ENCODE measurements at places on chromosomes 5 and 9.
A peak's percentile ranks its signal among the peaks of the same experiment; 100 is the strongest.

DNA sequence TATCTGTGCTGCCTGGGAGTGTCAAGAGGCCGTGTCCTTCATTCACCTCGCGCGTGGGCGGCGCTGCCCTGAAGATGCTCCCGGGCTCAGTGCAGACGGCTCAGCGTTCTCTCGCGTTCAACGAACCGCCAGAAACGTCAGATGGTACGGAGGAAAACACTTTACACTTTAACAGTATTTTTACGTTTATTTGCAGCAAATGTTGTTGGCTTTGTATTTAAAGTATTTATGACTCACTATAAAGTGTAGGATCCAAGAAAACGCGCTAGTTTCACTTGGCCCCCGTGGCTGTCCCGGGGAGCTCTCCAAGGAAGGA is 544 bp upstream of the ERCC6L2 start:
- DNase-seq = peak; percentile 34

GRCh38 chr9:74458832-74459231 is 38.3 kb upstream of the RORB start:
- DNase-seq = no peak

DNA sequence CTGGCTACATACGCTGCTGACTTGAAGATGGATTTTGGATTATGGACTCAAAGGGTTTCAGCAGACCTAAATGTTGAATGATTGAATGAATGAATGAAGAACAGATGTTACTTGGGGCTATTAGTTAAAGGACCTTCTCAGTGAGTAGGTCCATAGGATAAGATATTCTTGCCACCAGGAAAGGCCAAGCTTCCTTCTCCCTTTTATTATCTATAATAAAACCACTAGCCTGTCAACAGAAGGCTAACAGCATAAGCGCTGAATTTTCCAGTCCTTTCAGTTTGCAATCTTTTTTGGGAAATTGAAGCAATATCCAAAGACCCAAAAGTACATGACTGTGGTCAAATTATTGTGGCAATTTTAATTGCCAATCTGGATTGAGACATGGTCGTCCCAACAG is 113.3 kb downstream of the SV2C start:
- DNase-seq = no peak

DNA sequence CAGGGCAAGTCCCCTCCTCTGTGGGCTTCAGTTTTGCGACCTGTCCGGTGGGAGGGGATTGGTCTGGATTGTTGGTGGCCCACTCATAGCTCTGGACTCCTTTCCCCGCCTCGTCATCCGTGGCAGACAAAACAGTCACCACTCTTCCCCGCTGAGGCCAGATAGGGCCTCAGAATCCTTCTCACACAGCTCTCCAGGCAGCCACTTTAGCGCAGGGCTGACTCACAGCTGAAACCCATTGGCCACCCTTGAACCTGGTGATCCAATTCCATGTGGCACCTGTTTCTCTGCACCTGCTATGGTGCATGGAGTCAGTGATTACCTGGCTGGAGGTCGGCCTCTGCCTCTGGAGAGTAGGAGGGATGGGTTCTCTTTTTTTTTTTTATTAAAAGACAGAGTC is 15.8 kb upstream of the CACFD1 start:
- DNase-seq = no peak

DNA sequence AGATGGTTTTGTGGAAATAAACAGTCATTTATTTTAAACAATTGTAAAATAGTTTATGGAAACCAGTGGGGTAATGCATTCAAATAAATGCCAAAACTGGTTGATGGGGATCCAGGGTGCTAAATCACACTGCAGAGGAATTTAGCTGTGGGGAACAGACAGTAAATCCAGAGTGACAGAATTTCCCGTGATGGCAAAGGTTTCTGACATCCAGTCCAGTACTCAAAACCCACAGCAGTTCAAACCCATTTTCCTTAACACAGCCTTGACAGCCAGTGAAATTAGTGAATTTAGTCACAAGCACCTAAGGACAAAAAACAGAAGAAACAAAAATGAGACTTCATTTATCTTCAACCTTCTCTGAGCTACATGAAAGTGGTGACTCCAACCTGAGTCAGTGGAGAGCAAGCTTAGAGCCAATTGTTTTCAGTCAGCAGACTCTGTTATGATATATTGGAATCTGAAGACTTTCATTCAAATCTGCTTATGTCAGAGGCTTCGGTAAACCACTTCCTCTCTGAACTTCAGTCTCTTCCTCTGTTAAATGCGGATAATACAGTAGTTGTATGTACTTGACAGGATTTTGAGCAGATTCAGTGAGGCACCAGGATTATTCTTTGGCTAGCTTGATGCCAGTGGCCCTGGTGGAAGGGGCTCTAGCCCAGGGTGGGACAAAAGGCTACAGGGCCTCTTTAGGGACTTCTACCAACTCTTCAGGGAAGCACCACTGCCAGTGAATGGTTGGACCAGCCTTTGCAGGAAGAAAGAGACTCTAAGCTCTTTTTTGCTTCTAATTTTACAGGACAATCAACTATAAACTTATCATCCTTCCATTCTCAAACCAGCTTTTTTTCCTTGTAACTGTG is 185.3 kb downstream of the MAPKAP1 start:
- no peak for DNase-seq

DNA sequence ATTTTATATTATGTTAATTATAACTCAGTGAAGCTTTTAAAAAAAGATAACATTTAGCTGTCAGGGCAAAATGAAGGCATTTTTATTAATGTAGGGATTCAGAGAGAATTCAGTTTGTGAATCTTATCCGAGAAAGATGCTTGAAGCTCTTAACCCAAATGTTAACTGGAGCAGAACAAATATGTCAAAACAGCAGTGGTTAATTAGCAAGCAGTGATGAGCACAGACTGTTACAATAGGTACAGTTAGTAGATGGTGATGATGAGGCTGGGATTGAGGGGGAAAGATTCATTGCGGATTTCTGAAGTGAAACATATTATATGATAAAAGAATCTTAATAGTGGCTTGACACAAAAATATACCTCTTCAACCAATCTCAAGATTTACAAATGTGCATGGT is 356.7 kb downstream of the DIRAS2 start:
- DNase-seq = no peak

DNA sequence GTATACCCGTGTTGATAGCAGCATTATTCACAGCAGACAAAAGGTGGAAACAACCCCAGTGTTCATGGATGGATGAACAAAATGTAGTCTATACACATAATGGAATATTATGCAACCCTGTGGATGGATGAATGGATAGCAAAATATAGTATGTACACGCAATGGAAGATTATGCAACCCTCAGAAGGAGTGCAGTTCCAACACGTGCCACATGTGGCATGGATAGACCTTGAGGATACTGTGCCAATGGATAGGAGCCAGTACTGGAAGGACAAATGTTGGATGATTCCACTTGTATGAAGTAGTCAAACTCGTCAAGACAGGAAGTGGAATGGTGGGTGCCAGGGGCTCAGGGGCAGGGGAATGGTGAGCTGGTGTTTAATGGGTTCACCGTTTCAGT is 44.9 kb downstream of the PLEKHG4B start:
- no peak for DNase-seq

DNA sequence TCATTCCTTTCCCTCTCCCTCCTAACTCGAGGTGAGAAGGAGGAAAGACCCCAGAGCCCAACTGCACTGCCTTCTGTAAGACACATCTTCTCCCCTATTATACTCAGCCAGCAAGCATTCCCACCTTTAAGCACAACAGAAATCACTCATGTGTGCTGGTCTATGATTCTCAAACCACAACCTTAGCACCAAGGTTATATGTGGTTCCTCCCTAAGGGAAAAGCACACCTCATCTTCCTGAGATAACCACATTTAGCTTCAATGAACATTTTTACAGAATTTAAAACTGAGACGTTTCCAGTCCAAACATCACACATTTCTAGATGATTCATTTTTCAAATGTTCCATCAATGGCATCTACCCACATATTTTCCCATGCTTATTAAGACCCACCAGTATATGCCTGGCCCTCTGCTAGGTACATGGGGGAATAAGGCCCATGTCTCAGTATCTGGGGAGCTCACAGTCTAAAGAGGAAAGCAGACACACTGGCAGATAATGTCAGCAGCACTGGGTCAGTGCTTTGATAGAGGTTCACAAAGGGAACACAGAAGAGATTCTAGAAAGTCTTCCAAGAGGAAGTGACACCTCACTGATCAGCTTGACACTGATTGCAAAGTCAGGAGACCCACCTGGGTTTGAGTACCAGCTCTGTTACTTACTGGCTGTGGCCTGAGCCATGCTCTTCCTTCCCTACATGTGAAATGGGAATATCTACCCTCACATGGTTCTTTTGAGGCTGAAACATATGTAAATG is 245.4 kb downstream of the DENND1A start:
- DNase-seq = no peak

DNA sequence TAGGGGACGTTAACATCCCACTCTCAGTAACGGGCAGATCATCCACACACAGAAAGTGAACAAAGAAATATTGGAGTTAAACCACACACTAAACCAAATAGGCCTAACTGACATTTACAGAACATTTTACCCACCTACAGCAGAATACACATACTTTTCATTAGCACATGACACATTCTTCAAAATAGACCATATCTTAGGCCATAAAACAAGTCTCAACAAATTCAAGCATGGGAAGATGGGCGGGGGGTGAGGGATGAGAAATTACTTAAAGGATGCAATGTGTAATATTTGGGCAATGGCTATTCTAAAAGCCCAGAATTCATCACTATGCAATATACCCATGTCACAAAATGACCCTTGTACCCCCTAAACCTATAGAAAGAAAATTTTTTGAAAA is 226.2 kb downstream of the ATPSCKMT start:
- DNase-seq = no peak

DNA sequence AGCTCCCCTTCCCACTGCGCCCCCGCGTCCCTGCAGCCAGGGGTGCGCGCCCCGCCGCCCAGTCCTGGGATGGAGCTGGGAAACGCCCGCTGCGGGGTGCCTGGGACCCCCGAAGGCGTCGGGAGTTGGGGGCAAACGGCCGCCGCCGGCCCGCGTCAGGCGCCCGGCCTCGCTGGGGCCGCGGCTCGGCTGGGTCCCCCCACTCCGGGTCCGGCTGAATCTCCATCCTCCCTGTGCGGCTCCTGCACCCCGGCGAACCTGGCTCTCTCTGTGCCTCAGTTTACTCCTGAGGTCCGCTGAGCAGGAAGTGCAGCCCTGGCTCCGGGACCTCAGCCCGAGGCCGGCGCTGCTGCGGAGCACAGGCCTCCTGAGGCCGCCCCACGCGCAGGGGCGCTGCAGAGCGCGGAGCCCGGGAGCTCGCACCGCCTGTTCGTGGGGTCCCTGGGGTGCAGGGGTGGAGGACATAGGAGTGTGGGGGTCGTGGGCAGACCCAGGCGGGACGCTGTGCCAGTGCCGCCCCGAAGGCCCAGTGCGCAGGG is 13.9 kb upstream of the TMEM250 start:
- DNase-seq = no peak

GRCh38 chr5:141615991-141616720 is 2.6 kb downstream of the DIAPH1 start:
- DNase-seq = no peak

DNA sequence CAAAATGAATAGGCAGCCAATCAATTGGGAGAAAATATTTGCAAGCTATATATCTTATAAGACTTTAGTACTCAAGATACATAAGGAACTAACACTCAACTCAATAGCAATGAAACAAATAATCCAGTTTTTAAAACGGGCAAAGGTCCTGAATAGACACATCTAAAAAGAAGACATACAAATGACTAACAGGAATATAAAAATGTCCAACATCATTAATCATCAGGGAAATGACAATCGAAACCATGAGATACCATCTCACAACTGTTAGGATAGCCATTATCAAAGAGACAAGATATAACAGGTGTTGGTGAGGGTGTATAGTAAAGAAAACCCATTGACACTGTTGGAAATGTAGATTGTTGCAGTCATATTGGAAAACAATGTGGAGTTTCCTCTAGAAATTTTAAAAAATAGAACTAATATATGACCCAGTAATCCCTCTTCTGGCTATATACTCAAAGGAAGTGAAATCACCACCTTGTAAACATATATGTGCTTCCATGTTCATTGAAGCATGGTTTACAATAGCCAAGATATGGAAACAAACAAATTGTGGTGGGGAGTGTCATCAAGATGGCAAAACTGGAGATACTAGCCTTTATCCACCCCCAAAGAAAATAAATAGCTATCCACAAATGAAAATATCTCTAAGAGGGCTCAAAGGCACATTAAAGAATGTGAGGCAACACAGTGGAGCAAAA is 13.9 kb upstream of the BTNL3 start:
- DNase-seq = no peak

Data from stimulated activated CD8-positive, alpha-beta memory T cell treated with anti-CD3 and anti-CD28 coated beads, Interleukin-15, amount 100 ng/mL, for 4 hours (primary cell).